Thoracic aorta (tissue), 2 donors: ENCODE measurements at places on chromosomes 11 and 22. TPM values are rescaled to one million over a fixed set of nuclear protein-coding genes. Genes with fewer than 3 reads are reported as not detected.

Gene MADD
- 58.9 TPM for total RNA-seq

Gene OR51G2
- not detected for total RNA-seq

Gene ATP5MG
- total RNA-seq, result 45.2 TPM

DNA sequence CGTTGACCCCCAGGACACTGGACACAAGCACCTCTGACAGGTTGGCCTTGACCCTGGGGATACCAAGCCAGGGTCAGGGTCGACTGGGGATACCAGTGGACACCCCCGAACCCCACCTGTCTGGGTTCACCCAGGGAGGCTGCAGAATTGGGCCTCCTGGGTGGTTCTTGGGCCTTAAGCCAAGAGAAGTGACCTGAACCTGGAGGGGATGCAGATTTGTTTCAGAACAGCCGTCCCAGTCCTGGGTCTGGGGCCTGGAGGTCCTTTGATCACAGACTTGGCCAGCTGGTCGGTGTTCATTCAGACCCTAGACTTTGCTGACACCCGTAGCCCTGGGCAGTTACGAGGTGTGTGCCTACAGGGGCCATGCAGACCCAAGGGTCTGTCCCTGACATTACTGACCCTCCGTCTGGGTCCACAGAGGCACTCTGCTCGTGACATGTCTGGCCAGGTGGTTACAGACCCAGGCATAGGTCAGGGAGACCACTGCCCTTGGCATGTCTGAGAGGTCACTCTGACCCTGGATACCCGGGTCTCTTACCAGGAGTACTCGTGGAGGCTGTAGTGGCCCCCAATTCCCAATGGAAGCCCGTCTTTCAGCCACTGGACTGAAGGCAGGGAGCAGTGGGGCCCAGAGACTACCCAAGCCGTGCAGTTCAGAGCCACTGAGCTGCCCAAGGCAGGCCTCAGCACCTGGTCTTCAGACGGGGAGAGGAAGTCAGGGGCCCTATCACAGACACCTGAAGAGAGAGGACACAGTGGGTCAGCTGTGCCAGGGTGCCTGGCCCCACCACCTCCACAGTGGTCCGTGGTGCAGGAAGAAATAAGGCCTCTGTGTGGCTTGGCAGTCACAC, 6.4 kb downstream of the SIGIRR start:
- H3K4me3 ChIP-seq, result no peak overlapping the region
- no peaks in the 10 kb centered on the region for H3K36me3 ChIP-seq
- no peak overlapping the region for H3K27ac ChIP-seq
- DNase-seq, result no peak

- DNase-seq, result no peak
- H3K4me3 ChIP-seq, result no peak overlapping the region
- H3K36me3 ChIP-seq, result no peaks in the 10 kb centered on the region
- H3K27ac ChIP-seq, result no peak overlapping the region
- H3K4me1 ChIP-seq, result no peaks in the 10 kb centered on the region
- H3K27me3 ChIP-seq, result no peaks in the 10 kb centered on the region
These were observed 863.8 kb downstream of the KCNA4 start for GRCh38 chr11:29153078-29153477.

GRCh38 chr11:70556884-70557741, 158.8 kb downstream of the CTTN start:
- no peaks in the 10 kb centered on the region for H3K4me1 ChIP-seq
- no peak overlapping the region for H3K4me3 ChIP-seq
- H3K27ac ChIP-seq, result no peak overlapping the region
- H3K27me3 ChIP-seq, result no peaks in the 10 kb centered on the region
- DNase-seq, result no peak

GRCh38 chr11:69518081-69518950, 36.9 kb downstream of the LINC01488 start:
- H3K4me3 ChIP-seq, result no peak overlapping the region
- no peak overlapping the region for H3K27ac ChIP-seq
- no peaks in the 10 kb centered on the region for H3K4me1 ChIP-seq

GRCh38 chr11:91717169-91717568, 507.4 kb upstream of the FAT3 start:
- no peaks in the 10 kb centered on the region for H3K4me1 ChIP-seq
- H3K36me3 ChIP-seq, result no peaks in the 10 kb centered on the region
- no peak overlapping the region for H3K27ac ChIP-seq
- H3K4me3 ChIP-seq, result no peak overlapping the region
- no peaks in the 10 kb centered on the region for H3K27me3 ChIP-seq
- no peak for DNase-seq

DNA sequence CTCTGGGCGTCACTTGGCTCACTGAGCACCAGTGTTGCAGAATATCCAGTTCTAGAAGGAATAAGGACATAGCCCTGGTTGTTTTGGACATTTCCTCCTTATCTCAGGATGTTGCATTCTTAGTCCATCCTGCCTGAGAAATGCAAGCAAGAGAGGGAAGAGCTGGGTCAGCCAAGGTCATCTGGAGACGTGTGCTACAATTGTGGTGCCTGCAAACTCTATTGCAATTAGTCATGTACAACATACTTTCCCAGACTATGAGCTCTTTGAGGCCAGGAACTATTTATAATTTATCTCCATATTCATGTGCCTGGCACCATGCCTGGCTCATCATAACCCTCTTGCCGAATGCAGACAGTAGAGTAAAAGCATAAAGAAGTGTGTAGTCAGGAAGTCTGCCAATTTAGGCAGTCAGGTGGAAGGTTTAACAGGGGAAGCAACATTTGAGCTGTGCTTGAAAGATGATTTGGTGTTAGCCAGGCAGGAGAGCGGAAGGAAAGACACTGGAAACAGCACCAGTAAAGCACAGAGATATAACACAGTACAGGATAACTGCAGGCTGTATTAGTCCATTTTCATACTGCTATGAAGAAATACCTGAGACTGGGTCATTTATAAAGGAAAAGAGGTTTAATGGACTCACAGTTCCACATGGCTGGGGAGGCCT, 129.4 kb upstream of the PAX6 start:
- no peak overlapping the region for H3K4me3 ChIP-seq
- no peaks in the 10 kb centered on the region for H3K27me3 ChIP-seq
- H3K4me1 ChIP-seq, result no peaks in the 10 kb centered on the region
- no peak for DNase-seq

- peaks cover 34% of the 10 kb centered on the region for H3K4me1 ChIP-seq
- H3K27ac ChIP-seq, result peak overlapping the region; percentile 100
- no peaks in the 10 kb centered on the region for H3K27me3 ChIP-seq
- peaks cover 44% of the 10 kb centered on the region for H3K36me3 ChIP-seq
These were observed 4.1 kb downstream of the SERPINH1 start for GRCh38 chr11:75565916-75566762.

DNA sequence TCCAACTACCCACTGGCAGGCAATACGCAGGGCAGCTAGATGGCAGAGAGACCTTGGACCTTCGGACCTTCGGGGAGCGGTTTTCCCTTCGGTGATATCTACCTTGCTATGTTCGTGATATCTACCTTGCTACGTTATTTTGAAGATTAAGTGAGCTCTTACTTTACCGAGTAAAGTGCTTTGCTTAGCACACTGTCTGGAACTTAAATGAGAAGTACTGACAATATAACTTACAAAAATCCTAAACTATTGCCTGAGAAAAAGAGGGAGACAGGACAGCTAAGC, 1.0 kb upstream of the PRDM10 start:
- no peaks in the 10 kb centered on the region for H3K27me3 ChIP-seq
- H3K4me3 ChIP-seq, result peak overlapping the region; percentile 77
- no peak for DNase-seq
- no peaks in the 10 kb centered on the region for H3K36me3 ChIP-seq
- peaks cover 25% of the 10 kb centered on the region for H3K4me1 ChIP-seq
- H3K27ac ChIP-seq, result peak overlapping the region; percentile 95

GRCh38 chr22:32501836-32502752, 27.5 kb downstream of the FBXO7 start:
- H3K27me3 ChIP-seq, result no peaks in the 10 kb centered on the region
- no peak overlapping the region for H3K27ac ChIP-seq
- H3K4me3 ChIP-seq, result no peak overlapping the region
- H3K4me1 ChIP-seq, result no peaks in the 10 kb centered on the region
- H3K36me3 ChIP-seq, result peaks cover 14% of the 10 kb centered on the region

GRCh38 chr11:31981457-31981856, 109.4 kb upstream of the RCN1 start:
- no peak for DNase-seq
- no peak overlapping the region for H3K4me3 ChIP-seq
- no peaks in the 10 kb centered on the region for H3K36me3 ChIP-seq
